ENCODE measurements at places on chromosomes 3 and 15.

- no peak for DNase-seq
Observed at GRCh38 chr15:64681424-64682024, 93.9 kb downstream of the RBPMS2 start.

GRCh38 chr3:133274477-133274876 lies 125.4 kb upstream of the BFSP2 start:
- no peak for DNase-seq

- DNase-seq: no peak
Observed at GRCh38 chr3:46215810-46216414, 7.8 kb upstream of the CCR1 start.

DNA sequence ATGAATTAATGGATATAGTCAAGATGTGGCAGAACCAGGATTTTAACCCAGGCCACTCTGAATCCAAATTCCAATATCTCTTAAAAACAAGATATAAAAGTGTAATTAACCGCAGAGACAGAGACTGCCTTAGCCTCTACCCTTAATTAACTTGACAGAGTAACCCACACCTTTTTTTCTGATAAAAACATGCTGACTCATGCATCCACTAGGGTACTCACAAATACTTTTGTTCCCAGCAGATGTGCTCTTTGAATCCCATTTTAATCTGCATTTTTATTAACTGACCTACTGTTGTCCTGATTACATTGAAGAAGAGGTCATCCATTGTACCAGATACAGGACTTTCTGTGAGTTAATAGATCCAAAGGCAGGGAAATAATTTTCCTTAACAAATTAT lies 278.3 kb downstream of the CHL1 start:
- no peak for DNase-seq

- no peak for DNase-seq
Observed at GRCh38 chr3:177426106-177426877, 229.0 kb upstream of the TBL1XR1 start.

GRCh38 chr15:57218826-57219576 lies 157.3 kb upstream of the CGNL1 start:
- no peak for DNase-seq

- DNase-seq: no peak
Observed at GRCh38 chr3:75303741-75304140, 360.4 kb upstream of the FRG2C start.

- no peak for DNase-seq
Observed at GRCh38 chr3:14718539-14718938, 43.6 kb downstream of the C3orf20 start.

DNA sequence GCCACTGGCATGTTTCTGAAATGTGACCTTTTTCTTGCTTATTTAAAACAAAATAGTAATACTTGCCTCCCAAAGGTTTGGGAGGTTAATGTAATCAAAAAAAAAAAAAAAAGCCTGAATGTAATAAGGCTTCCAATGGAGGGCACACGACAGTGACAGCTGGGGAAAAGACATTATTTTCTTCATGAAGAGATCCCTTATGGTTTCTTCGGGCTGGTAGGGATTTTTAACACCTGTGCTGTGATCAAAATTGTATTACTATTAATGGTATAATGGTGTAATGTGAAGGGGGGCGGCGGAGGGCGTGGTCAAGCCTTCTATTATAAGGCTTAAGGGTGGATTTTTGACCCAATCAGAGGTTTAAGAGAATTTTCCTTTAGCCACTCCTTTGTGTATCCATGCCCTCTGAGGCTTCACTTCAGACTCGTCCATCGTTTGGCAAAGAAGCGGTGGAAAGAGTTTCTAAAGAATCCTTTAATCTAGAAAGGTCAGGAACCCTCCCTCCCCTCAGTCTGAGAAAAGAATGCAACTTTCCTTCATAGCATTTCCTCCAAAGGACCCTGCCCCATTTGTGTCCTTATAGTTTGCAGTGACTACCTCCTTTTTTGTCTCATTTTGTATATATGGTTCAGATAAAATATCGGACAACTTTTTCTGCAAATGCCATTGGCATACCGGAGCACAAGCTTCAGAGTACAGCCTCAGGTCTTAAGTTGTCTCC lies 89.5 kb upstream of the CHD2 start:
- no peak for DNase-seq

DNA sequence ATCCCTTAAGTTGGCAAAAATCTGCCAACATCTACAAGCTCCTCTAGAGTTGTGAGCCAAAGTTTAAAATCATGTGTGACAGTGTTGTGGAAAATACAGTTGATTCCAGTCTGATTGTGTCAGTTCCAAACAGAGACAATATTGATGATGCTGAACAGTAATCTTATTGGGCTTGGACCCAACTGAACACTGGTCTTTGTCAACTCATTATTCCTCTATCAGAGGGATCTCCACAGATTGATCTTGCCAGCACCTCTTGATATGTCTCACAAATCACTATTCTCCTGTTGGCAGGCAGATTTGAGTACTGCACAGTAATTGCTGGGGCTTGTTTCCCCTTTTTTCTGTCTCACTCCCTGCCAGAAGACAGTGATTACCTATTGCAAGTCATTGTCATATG lies 326.6 kb upstream of the DPH6 start:
- no peak for DNase-seq

DNA sequence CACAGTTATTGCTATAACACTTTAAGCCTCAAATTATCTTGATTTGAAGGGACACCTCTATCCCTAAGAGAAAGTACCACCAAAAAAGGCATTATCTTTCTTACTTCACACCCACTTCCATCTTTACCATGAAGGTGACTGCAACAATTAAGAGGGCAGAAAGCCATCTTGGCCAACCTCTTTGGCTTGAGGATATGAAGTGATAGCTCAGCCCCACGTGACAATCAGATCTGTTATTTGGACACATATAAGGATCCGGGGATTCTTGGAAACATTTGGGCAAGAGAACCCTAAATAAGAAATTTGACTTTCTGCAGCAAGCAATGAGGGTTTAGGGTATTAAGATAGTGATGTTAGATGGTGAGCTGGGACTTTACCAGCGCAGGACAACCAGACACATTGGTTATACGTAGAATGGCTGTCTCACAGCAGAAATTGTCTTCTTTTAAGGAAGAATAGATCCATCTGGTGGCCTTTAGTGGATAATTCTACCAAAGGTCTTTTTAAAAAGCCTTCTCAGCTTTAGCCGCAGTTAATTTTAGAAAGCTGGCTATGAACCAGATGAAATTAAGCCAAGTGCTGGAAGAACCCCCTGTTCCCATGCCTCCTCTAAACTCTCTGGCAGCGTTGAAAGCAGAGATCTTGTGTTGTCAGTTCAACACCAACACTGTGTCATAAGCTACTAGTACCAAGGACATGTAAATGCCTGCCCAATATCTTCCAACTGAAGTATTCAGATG lies 12.3 kb downstream of the HCLS1 start:
- DNase-seq: no peak

DNA sequence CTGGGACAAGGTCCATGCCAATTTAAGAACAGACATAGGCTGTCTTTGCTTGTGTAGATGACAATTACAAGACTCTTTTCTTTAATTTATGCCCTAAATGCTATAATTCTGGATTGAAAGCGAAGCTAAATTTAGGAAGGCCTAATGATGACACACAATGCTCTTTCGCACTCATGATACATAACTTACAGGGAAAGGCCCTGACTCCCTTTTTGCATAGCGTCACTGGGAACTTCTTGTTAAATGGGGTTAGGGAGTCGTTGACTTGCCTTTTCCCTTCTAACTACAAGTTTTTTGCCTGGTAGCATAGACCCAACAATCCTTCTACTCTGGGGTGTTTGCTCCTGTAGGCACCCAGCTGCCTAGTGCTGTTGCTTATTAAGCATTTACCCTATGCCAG lies 329.5 kb upstream of the LRRFIP2 start:
- no peak for DNase-seq

DNA sequence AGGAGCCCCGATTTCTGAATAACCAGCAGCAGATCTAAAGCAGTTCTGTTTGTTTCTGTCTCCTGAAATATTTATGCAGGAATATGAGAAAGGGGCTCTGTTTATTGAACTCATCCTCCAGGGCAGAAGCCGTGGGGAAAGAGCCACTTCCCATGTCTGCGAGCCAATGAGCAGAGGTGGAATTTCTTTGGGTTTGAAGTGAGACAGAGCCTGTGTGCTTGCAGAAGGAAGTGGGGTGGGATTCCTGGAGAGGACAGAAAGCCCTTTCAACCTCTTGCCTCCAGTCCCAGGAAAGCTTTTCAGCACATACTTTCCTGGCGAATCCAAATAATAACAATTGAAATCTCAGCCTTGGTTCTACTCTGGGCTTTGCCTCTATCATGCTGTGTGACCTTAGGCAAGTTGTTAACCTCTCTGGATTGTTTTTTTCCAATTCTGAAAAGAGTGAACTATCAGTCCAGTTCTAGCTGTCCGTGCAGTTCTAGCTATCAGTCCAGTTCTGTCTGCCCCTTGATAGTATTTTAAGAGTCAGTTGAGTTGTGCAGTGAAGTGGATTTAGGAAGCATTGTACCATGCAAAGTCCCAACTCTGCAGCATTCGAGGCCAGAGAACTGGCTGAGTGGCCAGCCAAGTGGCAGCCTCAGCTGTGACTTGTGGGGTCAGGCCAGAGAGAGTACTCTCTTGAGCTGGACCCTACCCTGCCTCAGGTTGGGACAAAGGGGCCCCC lies 15.9 kb downstream of the CORO2B start:
- DNase-seq: no peak

- DNase-seq: no peak
Observed at GRCh38 chr3:78875851-78876250, 891.9 kb downstream of the ROBO1 start.

DNA sequence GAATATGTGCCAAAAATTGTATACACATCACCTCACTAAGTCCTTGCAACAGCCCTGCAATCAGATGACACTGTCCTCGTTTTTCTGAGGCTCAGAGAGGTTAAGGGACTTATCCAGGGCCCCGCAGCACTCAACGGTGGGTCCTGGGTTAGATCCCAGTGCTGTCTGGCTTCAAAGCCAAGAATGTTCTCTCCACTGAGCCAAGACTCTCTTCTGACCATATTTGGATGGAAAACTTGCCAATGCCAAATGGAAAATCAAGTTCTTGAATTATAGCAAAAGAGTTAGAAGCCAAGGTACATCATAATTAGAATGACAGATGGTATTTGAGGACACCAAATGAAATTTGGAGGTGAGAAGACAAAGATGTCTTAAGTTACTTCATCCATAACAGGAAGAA lies 75.9 kb downstream of the NCEH1 start:
- no peak for DNase-seq

- DNase-seq: no peak
Observed at GRCh38 chr3:46517016-46517783, 19.4 kb downstream of the RTP3 start.

- DNase-seq: no peak
Observed at GRCh38 chr3:56724676-56725075, 41.6 kb upstream of the TASOR start.

- DNase-seq: no peak
Observed at GRCh38 chr3:55607844-55608243, 120.7 kb upstream of the WNT5A start.

DNA sequence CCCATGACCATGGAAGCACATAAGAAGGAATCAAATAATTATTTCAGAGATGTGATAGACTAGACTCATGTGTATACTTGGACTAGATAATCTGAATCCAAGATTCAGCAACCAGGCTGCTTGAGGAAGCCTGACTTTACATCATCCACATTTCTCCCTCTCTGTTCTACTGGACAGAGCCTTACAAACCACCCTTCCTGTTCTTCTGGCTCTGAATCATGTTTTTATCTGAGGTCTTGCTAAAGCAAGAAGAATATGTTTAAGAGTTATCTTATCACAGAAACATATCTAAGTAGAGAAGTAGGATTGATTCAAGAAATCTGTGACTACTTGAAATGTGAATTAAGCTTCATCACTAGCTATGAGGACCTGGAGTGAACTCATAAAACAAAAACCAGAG lies 71.1 kb upstream of the SLC24A5 start:
- DNase-seq: no peak

DNA sequence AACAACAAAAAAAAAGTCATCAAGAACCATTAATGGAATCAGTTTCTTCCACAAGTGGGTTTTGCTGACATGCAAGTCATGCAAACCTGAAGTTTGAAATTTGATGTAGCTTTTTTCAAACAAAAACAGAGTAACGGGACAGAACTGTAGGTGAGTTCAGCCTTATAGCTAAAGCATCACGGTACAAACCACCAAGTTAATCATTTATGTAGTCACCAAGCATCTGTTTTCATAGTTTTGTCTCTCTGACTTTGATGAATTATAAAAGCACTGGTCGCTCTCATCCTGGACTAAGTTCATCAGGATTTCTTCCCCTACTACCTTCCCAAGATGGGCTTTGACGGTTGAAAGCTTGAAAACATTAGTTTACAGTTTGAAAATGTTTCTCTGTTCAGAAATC lies 117.0 kb upstream of the SAMMSON start:
- no peak for DNase-seq

DNA sequence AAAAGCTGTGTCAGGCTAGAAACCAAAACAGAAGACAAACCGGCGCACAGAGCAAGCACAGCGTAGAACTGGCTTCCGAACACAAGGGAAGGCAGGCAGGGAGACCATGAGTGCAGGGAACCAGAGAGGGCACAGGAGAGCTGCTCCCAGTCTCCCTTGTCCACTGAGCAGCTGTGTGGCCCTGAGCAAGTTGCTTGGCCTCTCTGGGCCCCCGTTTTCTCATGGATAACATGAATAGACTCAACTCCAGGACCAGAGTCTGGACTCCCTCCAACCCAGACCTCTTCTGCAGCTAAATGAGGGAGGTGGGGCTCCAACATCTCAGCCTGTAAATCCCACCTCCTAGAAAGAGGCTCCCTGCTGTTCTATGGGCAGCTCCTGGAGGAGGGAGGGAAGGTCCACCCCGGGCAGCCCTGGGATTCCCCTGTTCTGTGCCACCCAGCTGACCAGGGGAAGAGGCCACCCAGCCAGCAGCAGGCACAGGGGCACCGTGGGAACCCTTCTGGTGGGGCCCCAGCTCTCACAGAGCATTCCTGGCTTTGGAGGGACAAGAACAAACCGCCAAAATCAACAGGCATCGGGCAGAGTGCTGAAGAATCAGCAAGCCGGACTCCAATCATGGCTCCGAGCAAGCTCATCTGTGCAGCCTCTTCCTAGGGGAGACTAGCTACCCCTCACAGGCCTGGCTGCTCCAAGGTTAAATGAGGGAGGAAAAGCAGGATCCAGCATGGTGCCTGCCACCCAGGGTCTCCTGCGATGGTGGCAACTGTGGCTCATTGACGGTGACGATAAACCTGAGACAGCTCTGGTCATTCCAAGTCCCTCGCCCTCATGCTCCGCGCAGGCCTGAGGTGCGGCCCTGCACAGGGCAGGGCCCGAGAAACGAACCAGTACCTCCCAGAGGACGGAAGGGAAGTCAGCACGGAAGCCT lies 15.1 kb downstream of the XXYLT1 start:
- no peak for DNase-seq

DNA sequence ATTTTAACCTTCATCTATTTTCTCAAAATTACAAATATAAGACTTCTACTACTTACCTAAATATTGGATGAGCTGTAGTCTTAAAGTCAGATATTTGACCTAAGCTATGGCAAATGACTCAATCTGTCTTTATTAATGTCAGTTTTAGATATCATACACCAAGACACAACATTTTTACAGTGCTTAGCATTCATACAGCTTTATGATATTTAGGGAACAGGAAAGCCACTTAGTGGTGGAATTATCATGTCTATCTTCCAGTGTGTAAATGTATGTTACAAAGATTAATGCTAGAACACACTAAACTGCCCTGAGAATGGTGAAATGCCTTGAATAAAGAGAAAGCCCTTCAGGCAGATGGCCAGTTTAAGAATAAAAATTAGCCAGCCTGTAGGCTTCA lies 135.0 kb downstream of the SPATA16 start:
- DNase-seq: no peak
